ENCODE measurements at places on chromosomes 6 and 20. TPM values are rescaled to one million over a fixed set of nuclear protein-coding genes. Genes with fewer than 3 reads are reported as not detected.
A peak's percentile ranks its signal among the peaks of the same experiment; 100 is the strongest.

The BANF2 gene
- not detected for total RNA-seq

The PDCD2 gene
- 41.0 TPM for total RNA-seq

The HTR1E gene
- total RNA-seq: not detected

GRCh38 chr6:148501178-148501590 lies 158.5 kb downstream of the SASH1 start:
- peak overlapping the region; percentile 77 for H3K27ac ChIP-seq
- no peak overlapping the region for H3K4me3 ChIP-seq
- peaks cover 13% of the 10 kb centered on the region for H3K4me1 ChIP-seq
- H3K36me3 ChIP-seq: peaks cover 51% of the 10 kb centered on the region
- DNase-seq: no peak

The SFTA2 gene
- 2.0 TPM for total RNA-seq

DNA sequence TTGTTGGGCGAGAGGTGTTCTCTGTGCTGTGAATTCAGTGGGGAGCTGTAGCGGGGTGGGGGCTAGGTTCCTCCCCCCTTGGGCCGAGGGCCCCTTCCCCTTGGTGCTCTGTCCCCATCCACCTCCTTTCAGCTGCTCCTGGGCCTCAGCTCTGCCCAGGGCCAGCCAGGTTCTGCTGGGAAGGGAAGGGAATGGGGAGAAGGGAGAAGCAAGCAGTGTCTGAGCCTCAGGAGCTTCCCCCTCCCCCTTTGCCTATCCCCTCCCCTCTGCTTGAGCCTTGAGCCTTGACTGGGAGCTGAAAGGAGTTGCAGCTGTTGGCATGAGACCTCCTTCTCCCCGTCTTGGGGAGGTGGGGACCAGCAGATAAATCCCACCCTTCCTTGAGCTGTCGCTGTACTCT lies 576 bp upstream of the RRP36 start:
- no peaks in the 10 kb centered on the region for H3K27me3 ChIP-seq
- H3K4me3 ChIP-seq: peak overlapping the region; percentile 57
- peak overlapping the region; percentile 83 for H3K27ac ChIP-seq
- peaks cover 10% of the 10 kb centered on the region for H3K36me3 ChIP-seq
- peaks cover 22% of the 10 kb centered on the region for H3K4me1 ChIP-seq

DNA sequence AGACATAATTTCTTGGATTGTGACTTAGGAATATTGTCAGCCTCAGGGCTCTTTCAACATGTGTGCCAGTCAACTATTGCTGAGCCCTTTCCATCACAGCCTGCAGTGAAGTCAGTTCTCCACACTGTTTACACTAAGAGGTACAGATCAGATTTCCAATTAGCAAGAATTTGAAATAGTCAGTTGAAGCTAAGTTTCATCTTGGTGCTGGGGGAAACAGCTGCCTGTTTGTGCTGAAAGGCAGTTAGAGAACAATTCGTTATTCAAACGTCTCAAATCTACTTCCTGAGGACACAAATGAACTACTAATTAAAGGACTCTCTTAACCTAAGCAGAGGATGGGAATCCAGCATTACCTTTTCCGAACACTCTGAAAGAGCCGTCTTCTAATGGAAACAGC lies 25.9 kb downstream of the ADGRF1 start:
- H3K36me3 ChIP-seq: no peaks in the 10 kb centered on the region
- H3K27ac ChIP-seq: no peak overlapping the region
- no peak for DNase-seq
- no peaks in the 10 kb centered on the region for H3K27me3 ChIP-seq
- no peaks in the 10 kb centered on the region for H3K4me1 ChIP-seq

DNA sequence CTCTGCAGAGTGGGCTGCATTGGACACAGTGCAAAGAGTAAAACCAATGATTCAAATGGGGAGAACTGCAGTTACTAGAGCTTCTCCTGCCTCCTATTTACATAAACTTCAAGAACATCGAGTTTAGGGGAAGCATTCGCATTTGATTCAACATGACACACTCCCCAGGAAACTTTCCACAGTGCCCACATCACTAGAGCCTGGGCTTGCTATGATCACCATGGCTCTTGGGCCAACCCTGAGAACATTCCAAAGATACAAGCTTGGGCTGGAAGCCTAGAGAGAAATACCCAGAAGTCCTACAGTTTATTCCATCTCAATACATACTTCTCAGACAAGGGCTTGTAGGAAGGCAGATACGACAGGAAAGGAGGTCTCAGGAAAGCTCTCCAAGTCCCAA lies 337.9 kb downstream of the CD83 start:
- H3K36me3 ChIP-seq: no peaks in the 10 kb centered on the region
- no peak overlapping the region for H3K27ac ChIP-seq
- H3K4me3 ChIP-seq: no peak overlapping the region

The OR2B6 gene
- not detected for total RNA-seq

Data from esophagus squamous epithelium (tissue), 5 donors.